ENCODE measurements at places on chromosomes 12 and 14. TPM values are rescaled to one million over a fixed set of nuclear protein-coding genes. Genes with fewer than 3 reads are reported as not detected.

GRCh38 chr12:110913119-110914056 lies 7.0 kb downstream of the MYL2 start:
- no peak for DNase-seq

- no peak for DNase-seq
Measured at GRCh38 chr14:90273532-90273931, 17.2 kb downstream of the PSMC1 start.

GRCh38 chr14:69460093-69460701 lies 24.3 kb upstream of the PLEKHD1 start:
- peak; percentile 77 for DNase-seq

- no peak for DNase-seq
Measured at GRCh38 chr14:43438056-43438455, 1069.0 kb downstream of the FSCB start.

The ARHGAP9 gene
- 4.9 TPM for polyA plus RNA-seq

The PZP gene
- not detected for polyA plus RNA-seq

All from sigmoid colon (tissue), 7 donors.